ENCODE measurements at places on chromosomes 3 and 15.

DNA sequence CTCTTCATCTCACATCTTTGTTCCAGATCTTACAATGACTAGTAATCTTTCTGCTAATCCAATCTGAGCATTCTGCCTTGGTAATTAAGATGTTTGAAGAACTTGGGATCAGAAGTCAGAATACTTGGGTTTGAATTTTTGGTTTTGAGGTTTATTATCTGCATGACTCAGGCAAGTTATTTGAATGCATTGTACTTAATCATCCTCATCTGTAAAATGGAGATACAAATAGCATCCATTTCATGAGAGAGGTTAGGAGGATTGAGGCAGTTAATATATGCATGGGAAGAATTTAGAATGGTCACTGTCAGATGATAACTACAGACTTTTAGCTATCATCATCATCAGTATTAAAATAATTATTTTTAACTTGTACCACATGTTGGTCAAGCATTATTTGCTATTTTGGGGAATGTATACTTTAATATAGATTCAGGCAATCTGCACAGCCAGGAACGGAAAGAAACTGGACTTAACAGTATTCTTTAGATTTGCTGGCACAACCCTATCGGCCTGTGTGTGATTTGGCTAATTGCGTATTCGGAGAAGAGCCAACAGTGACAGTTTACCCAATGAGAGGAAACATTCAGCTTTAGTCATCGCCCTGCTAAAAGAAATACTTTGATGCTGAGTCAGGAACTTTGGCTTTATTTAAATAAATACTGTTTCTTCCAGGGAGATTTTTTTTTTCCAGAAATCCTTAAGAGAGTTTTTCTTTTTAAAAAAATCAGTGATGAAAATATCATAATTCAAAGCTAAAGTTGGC is 600.0 kb downstream of the ROBO1 start:
- DNase-seq: no peak

GRCh38 chr3:119311081-119311925 is 17.1 kb downstream of the ARHGAP31 start:
- DNase-seq: no peak

DNA sequence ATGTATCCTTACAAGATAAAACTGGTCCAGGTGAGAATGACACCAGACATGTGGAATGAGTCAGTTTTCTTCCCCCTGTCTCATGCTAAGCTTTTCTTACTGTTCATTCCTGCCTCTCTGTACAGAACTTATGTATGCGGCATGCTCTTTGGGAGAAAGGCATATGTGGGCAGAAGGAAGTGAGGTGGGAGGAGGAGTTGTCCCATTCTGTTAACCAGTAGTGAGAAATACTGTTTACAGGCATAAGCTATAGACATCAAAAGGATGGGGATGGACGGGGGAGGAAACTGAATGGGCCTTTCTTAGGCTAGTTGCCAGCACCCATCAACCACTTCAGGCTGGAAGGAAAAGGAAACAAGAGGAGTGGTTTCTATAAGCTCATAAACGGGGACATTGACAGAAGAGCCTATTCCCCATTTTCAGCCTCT is 143.6 kb upstream of the BHLHE40 start:
- DNase-seq: no peak

DNA sequence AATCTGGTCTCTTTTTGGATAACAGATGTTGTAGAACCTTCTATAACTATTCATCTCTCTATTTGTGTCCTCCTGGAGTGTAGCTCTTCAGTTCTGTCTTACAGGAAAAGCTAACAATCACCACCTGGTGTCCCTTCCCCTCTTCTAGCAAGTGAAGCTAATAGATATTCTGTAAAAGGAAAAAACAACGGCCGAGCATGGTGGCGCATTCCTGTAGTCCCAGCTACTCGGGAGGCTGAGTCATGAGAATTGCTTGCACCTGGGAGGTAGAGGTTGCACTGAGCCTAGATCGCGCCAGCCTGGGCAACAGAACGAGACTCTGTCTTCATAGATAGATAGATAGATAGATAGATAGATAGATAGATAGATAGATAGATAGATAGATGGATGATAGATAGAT is 779.4 kb downstream of the TUSC7 start:
- no peak for DNase-seq

DNA sequence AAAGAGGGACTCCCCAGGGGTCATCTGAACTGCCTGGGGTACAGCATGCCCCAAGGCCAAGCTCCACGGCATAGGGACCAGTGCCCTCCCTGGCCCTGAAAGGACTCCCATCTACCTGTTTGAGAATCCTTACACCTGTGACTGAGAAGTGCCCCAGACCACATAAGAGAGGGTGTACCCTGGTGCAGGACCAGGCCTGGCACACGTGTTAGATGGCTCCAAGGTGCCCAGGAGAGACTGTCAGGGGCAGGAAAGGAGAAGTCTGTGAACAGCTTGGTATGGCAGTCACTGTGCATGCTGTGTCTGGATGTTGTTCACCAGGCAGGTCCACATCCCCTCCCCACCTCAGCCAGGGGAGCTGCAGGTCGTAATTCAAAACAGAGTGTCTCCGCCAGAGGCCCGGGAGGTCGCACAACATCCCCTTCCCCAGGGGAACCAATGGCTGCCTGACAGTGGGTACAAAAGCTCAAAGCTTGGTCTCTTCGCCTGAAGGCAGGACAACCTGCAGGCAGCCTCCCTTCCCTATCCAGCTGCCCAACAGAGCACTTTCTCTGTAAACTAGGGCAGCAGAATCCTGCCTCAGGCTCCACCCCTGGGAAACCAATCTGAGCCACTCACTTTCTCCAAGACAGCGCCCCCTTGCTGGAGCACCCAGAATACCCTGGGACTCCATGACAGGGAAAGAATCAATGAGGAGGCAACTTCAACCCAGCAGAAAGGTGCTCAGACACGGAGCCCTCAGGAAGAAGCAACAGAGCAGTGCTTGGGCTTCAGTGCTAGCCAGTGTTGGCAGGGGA is 3.9 kb downstream of the NUP210 start:
- no peak for DNase-seq

GRCh38 chr15:37701230-37701629 is 233.2 kb upstream of the TMCO5A start:
- DNase-seq: no peak

GRCh38 chr15:76338486-76339304 is 2.1 kb downstream of the ISL2 start:
- DNase-seq: no peak

GRCh38 chr3:23629181-23629894 is 176.4 kb upstream of the UBE2E1 start:
- no peak for DNase-seq

DNA sequence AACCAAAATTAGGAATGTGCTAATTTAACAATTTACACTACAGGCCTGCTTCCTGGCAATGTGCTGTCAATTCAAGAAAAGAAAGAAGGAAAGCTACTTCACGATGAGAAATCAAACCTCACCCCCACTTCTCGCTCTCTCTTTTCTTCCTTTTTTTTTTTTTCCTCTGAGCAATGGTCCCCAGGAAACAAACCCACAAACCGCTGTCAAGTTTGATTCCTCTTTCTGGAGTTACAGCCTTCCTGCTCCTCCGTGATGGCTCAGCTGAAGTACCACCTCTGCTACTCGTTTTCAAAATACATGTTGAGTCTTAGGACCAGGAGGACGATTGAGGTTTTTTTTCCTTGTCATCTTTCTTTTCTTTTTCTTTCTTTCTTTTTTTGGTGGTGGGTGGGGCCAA is 3.4 kb upstream of the TRIM71 start:
- DNase-seq: no peak

DNA sequence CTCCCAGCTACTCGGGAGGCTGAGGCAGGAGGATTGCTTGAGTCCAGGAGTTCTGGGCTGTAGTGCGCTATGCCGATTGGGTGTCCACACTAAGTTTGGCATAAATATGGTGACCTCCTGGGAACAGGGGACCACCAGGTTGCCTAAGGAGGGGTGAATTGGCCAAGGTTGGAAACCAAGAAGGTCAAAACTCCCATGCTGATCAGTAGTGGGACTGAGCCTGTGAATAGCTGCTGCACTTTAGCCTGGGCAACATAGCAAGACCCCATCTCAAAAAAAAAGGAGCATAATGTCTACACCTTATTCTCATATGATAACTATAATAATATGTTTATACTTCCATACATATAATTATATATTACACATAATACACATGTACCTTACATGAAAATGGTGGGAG is 6.1 kb upstream of the GLB1 start:
- no peak for DNase-seq

DNA sequence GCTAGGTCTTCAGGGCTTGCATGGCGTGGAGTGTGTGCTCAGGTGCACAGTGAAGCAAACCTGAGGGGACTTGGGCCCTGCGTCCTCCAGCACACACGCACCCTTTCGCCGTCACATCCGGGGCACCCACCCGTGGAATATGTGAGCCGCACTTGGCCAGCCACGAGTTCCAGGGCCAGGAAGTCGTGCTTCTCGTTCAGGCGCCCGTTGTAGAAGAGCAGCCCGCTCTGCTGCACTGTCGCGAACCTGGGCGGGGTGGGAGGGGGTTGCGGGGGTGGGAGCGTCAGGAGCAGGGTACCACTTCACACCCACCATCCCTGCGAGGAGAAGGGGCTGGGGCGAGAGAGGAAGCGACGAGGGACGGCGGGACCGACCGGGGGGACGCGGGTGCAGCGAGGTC is 7.1 kb downstream of the CELSR3 start:
- DNase-seq: no peak

- DNase-seq: no peak
Observed at GRCh38 chr3:53190659-53191058, 29.6 kb downstream of the PRKCD start.

- no peak for DNase-seq
Observed at GRCh38 chr15:42955518-42955917, 34.9 kb upstream of the TTBK2 start.

GRCh38 chr3:197953881-197954280 is 3.9 kb downstream of the RPL35A start:
- no peak for DNase-seq

- DNase-seq: no peak
Observed at GRCh38 chr3:159082519-159082918, 280.7 kb downstream of the MFSD1 start.

DNA sequence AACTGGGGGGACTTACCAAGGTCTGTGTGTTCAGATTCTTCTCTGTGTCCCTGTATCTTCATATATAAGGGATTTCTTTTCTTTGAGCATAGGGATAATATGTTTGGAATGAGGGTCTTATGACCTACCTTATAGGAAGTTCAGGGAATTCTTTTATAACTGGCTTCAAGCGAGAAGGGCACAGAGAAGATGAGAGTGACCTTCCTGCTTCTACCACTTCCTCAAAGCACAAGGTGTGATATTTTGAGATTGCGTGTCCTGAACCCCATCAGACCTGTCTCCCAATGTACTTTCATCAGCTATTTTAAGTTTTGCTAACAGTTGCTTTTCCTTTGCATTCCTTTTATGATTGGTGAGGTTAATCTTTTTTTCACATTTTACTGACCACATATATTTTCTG is 3.1 kb upstream of the PSMD6 start:
- DNase-seq: no peak

DNA sequence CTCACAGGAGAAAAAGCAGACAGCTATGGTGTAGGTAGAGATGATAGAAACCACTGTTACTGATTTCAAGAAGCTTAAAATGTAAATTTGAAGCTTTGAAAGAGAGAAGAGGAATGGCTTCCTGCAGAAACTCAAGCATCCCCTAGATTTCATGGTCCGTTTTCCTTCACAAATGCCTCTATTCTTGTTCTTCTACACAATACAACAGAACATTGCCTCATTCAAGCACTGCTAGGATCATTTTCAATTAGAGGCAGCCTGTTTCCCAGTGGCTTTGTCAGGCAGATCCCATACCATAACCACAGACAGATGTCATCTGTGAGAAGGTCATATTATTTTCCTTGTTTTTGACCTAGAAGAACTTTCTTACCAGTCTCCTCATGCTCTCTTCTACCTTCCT is 77.9 kb upstream of the SPRED1 start:
- no peak for DNase-seq

GRCh38 chr3:176896640-176897039 is 300.6 kb downstream of the TBL1XR1 start:
- DNase-seq: no peak

DNA sequence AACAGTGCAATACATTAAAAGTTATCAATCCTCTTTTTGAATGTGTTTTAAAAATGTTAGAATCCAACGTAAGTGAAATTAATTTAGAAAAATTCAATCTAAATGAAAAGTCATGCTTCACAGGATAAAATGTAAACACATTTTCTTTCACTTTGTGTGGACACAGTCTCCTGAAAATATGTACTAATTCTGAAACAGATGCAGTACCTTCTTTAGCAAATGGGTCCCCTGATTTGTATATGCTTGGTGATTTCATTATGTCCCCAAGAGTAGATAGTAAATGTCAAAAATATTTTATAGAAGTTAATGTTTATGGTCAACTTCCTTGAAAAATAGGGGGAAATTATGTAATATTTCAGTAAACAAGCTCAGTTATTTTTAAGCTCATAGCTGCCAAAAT is 28.9 kb downstream of the FOXP1 start:
- DNase-seq: no peak

DNA sequence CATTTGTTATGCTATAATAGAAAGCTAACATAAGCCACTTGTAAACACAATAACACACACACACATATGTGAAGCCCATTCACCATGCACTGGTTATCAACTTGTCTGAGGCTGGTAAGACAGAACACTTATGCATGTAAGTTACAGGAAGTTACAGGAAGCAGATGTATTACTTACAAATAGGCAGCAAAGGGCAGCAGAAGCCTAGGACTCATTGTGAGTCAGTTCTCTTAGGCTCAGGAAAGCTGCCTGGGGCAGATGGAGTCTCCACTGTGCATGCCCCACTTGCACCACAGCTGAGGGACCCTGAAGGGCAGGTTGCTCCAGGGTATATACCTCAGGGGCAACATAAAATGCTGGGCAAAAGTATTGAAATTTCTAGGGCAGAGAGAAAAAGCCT is 748.8 kb upstream of the CCDC54 start:
- no peak for DNase-seq

DNA sequence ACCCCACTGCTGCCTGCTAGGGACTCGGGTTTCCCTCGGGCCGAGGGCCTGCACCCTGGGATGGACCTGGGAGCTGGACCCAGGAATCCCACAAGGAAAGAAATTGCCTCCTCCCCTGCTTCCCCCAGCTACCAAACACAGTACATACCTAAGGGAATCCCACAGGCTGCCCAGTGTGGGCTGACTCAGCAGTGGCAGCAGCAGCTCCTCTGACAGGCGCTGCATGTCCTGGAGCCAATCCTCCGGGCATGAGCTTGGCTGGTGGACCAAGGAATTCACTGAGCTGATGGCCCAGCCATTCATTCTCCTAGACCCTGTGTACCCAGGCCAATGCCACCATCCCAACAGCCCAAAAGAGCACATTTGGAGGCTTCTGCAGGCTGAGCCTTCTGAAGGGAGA is 9.5 kb upstream of the LTK start:
- no peak for DNase-seq

GRCh38 chr3:52176180-52176752 is 21.7 kb upstream of the ALAS1 start:
- DNase-seq: no peak

GRCh38 chr3:930866-931265 is 162.0 kb upstream of the CNTN6 start:
- no peak for DNase-seq

GRCh38 chr3:7292362-7292761 is 431.4 kb downstream of the GRM7 start:
- DNase-seq: no peak

All from epithelial cell of proximal tubule (primary cell).